ENCODE measurements at places on chromosomes 1 and 21. TPM values are rescaled to one million over a fixed set of nuclear protein-coding genes. Genes with fewer than 3 reads are reported as not detected.

GRCh38 chr1:64033667-64034220 lies 169.7 kb upstream of the UBE2U start:
- DNase-seq = no peak

- no peak for DNase-seq
These were observed 22.9 kb upstream of the VPS13D start for GRCh38 chr1:12206792-12207424.

GRCh38 chr21:29217818-29218291 lies 80.9 kb upstream of the BACH1 start:
- no peak for DNase-seq

MCOLN2 gene
- 0.64 TPM for polyA plus RNA-seq

BROX gene
- 45.2 TPM for polyA plus RNA-seq

LIN28A gene
- polyA plus RNA-seq = not detected

Data from right renal cortex interstitium (tissue), 3 donors.